GDM1 (cell line): ENCODE measurements at places on chromosomes 12 and 14.

DNA sequence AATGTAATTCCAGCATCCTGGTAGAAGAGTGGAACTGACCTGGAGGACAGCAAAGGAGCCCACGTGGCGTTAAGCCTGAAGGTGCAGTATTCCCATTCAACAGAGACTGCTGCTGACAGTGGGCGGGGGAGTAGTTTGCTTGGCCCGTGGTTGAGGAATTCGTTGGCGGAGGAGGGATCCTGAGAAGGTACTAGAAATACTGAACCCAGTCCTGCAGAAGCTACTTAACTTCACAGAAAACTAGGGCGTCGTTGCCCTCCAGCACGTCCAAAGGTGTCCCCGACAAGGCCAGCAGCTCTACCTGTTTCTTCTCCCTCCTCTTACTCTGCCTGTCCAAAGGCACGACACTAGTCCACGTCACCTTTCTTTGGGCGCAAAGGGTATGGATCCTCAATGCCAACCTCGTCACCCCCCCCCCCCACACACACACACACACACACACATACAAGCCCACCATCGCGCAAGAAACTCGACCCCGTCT, 303 bp downstream of the PUS7L start:
- DNase-seq: no peak

- DNase-seq: no peak
Measured at GRCh38 chr12:71214511-71215285, 56.9 kb upstream of the TSPAN8 start.

GRCh38 chr14:76729953-76730505, 31.2 kb upstream of the VASH1 start:
- no peak for DNase-seq

DNA sequence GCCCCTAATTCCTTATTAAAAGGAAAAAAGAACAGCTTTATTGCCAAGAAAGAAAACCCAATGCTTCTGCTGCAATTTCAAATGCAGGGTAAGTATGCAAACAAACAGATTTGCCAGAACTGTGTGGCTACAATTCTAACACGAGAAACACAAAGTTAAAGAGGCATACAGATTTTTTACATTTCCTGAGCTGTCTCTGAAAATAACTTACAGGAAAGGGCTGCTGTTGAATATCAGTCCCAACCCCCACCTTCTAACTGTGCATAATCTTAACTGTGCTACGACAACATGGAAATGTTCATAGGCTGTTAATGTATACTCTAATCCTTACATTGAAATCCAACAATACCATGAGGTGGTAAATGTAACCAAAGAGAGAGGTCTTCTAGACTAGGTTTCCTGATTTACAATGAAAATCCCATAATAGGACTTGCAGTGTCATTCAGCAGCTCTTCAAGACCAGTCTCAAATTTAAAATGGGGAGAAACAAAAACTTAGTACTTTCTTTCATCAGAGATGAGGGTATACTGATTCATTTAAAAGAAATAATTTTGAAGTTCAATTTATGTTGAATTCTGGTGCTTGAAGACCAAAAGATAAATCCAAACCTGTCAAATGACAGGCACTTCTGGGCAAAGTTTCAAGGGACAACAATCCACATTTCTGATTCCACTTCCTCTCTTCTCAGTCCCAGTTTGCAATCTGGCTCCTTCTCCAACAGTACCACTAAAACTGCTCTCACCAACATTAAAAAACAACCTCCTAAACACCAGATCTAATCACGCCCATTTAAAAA, 14.4 kb downstream of the FGD6 start:
- peak; percentile 39 for DNase-seq

DNA sequence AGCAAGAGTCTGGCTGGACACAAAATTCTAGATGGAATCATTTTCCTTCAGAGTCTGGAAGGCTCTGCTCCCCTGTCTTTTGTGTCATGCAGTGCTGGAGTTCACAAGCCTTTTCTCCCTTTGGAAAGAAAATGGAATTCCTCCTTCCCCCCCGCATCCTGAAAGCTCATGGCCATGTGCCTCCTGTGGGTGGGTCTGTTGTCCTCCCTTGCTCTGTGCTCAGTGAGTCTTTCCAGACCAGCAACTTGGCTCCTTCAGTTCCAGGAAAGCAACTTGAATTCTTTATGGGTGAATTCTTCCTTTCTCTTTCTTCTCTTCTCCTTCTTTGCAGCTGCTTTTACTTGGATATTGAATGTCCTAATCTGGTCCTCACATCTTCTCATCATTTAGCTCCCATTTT, 70.2 kb downstream of the TUNAR start:
- no peak for DNase-seq

DNA sequence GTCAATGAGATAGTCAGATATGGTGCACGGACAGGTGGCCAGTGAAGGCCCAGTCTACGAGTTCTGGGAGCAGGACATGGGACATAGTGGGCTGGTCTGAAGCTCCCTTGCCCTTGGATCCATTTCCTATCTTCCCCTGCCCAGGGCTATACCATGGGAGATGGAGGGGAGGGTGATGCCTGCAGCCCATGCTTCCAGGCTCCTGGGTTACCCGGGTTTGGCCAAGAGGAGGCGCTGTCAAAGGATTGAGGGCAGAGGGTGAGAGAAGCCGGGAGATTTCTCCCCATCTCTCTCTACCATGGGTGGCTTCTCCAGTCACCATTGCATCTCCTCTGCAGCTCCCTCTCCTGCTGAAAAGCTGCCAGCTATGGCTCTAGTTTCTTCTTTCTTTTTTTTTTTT, 52.8 kb upstream of the LHX5 start:
- DNase-seq: no peak

DNA sequence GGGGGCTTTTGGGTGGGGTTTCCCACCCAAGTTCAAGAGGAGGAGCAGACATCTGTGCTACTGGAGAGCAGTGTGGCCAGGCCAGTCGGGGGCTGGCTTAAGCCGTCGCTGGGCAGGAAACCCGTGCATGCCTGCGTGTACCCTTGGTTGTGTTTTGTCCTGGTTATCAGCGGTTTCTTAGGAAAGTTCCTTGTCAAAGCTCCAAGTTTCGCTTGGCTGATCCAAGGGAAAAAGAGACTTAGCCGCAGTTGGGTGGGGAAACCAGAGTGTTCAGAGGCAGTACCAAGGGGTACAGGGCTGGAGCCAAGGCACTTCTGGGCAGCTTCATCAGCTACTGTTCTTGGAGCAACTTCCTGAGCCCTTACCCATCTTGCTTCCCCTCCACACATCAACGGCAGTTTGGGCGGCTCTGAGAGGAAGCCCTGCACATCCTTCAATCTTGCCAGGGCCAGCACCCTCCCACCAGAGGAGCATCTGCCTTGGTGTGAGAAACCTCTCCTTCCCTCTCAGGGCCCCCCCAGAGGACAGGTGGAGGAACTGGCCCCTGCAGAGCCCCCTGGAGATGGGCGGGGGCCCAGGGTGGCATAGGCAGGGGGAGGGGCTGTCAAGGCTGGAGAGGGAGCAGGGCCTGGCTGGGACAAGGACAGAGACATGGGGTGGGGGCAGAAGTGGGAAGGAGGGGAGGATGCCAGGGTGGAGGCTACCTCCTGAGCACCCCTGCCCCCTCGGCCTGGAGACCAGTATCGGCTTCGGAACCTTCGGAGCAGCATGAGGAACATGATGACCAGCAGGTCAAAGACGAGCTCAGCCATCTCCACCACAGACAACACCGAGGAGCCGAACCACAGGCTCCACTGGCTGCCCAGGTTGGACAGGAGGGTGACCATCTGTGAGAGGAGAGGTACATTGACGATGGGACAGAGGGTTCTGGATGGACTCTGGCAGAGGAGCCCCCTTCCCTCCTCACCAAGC, 5.8 kb upstream of the TNFRSF1A start:
- peak; percentile 82 for DNase-seq

DNA sequence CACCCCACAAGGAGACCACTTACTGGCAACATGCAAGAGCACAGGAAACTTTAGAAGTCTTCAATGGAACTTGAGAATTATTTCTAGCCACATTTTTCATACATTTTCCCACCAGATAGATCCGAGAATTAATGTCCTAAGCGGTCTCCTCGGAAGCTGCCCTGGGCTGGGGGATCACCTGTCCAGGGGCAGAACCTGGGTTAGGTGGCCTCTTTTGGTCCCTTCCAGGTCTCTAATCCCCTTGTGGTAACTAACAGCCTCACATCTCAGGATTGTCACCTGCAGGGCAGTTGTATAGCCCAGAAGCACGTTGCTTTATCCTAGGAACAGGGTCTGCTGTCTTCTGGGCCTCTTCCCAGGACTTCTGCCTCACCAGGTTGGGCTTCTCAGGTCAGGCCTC, 38.7 kb upstream of the PRMT8 start:
- no peak for DNase-seq

GRCh38 chr12:67484791-67485480, 163.6 kb upstream of the DYRK2 start:
- DNase-seq: no peak
